GM10248 (cell line): ENCODE measurements at places on chromosomes 6 and 20.

DNA sequence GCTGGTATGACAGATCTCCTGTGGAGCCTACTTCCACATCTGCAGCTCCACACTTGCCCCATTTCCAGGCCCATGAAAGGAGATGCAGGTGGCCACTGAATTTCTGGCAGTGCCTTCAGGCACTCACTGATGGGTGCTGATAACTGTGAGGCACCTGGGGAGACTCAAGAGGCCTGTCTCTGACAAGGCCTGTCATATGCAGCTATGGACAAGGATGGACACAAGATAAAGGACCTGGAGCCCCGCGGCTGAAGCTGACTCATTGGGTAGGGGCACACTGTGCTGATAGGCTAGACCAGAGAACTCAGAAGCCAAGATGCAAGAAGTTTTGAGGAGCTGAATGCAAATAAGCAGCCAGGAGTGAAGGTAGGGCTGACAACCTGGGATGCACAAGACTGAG lies 81.0 kb upstream of the LRFN2 start:
- no peak for DNase-seq

- DNase-seq, result no peak
Observed at GRCh38 chr6:62612471-62612870, 326.4 kb upstream of the KHDRBS2 start.

- DNase-seq, result no peak
Observed at GRCh38 chr6:156771047-156771446, 6.1 kb upstream of the ARID1B start.

DNA sequence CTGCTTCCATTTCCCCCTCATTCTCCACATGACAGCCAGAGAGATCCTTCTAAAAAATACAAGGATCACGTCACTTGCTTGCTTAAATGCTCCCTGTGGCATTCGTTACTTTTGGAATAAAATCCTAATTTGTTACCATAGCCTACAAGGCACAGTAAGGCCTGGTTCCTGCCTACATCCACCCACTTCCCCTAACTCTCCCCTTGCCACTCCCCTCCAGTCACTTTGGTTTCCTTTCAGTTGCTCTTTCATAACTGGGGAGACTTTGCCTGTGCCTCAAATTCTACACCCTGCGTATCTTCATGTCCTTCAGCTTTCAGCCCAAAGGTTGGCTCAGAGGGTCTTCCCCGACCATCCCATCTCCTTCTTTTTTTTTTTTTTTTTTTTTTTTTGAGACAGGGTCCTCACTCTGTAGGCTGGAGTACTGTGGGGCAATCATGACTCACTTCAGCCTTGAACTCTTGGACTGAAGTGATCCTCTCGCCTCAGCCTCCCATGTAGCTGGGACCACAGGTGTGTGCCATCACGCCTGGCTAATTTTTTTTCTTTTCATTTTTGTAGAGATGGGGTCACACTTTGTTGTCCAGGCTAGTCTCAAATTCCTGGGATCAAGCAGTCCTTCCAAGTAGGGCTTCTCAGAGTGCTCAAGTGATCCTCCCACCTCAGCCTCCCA lies 12.5 kb downstream of the ID1 start:
- peak; percentile 59 for DNase-seq

DNA sequence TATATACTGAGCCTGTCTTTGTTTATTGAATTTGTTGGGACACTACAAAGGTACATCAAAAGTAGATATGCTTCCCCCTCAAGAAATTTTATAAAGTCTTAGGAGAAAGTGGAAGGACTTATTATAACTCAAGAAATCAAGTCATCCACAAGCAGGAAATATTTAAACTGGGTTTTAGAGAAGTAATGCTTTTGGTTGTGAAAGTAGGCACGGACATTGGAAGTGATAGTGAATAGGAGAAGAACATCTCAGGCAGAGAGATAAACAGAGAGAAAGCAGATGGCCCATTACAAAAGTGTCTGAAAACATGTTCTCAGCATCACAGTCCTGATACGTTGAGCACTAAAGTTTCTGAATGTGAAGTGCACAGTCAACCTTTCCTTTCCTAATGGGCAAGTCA lies 415.6 kb upstream of the RNF217 start:
- DNase-seq, result no peak

DNA sequence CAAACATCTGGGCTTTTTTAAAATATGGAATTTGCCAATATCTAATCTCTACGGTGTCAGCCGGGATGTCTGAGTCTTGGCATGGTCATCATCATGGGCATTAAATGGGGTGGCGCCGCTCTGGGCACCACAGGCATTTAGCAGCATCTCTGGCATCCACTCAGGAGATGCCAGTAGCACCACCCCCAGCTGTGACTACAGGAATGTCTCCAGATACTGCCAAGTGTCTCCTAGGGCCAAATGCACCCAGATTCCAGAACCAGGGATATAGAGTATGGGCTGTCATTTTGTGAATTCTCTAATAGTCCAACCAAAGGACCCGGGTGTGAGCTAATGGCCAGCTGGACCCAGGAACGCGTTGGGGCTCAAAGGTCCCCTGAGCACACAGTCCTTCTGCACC lies 361.0 kb downstream of the TAF4 start:
- no peak for DNase-seq
